ENCODE measurements at places on chromosomes 1 and 21.

- no peak for DNase-seq
Observed at GRCh38 chr1:111709986-111710385, 29.2 kb downstream of the INKA2 start.

- no peak for DNase-seq
Observed at GRCh38 chr1:238895911-238896310, 490.5 kb upstream of the CHRM3 start.

DNA sequence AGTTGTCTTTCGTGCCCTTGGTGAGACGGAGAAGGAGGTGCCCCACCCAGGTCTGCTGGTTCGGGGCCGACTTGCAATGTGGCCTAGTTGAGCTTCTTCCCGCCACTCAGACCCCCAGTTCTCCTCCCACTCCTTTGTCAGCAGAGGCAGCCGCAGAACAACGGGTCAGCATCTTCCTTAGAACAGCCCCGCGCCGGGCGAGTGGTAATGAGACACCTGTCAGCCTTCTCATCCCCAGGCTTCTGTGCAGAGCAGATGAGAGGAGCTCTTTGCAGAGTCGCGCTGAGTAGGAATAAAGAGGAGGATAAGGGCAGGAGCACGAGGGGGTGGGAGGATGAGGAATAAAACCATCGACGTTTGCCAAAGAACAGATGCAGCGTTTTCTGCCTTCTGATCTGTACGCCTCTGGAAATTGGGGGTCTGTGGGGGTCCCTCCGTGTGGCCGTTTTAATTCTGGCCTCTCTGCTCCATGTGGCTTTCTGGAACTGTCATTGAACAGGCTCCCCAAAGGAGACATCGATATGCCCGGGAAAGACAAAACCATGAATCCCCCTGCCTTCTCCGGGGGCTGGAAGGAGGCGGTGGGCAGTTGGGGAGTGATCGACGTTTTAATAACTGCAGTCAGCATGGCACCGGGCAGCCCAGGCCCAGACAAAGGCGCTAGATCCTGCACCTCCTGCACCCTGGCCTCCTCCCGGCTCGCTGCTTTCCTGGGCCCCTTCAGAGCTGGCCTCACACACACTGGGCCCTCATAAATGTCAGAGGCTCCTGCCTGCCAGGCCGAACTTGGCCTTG is 27.5 kb upstream of the IGSF21 start:
- no peak for DNase-seq

- DNase-seq: no peak
Observed at GRCh38 chr21:29219165-29219770, 79.5 kb upstream of the BACH1 start.

GRCh38 chr1:3429320-3429719 is 25.1 kb upstream of the ARHGEF16 start:
- no peak for DNase-seq

GRCh38 chr1:223199094-223199647 is 56.1 kb upstream of the TLR5 start:
- no peak for DNase-seq

DNA sequence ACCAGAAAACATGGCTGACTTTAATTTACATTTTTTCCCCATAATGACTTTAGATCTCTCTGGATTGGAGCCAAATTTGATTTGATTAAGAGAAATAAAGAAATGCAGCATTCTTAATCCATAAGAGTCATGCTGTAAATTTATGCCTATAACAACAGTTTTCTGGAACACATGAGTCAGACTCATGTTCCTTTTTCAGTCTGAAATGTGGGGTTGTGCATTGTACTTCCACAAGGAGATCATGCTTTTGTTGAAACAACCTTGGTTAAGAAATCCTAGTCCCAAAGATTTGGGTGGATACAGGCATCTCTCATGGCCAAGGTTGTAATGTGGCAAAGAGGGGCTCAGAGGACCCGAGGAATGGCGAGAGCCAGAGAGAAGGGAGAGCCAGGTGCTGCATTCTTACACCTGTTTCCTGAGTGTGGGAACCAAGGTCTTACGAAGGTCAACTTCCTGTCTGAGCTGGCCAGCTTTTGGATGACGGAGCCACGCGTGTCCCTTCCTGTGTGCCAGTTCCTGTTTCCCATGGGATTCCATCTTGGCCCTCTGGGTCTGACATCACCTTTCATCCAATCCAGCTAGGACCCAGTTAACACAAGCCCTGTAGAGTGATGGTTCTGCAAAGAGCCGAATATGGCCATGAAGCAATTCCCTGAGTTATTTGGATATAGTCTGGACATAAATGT is 23.1 kb downstream of the CLDN14 start:
- DNase-seq: no peak

- no peak for DNase-seq
Observed at GRCh38 chr1:66090859-66091457, 298.3 kb downstream of the PDE4B start.

DNA sequence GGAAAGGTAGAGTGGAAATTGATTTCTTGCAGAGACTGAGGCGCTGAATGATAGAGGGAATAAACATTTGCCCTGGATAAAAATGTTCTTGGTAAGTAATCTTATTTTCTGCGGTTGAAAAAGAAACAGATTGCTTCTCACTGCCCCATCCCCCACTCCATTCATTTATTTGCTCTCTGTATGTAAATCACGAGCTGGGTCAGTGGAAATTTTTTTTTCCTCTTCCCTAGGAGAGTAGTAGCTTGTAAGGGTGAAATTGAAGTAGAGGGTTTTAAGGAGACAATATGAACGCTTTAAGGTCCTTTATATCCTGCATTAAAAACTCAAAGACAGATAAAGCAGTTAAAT is 1.4 kb upstream of the BRINP3 start:
- no peak for DNase-seq

GRCh38 chr1:201131398-201131797 is 4.4 kb upstream of the ASCL5 start:
- no peak for DNase-seq

Measured in germinal center (tissue), 1 donor.